ENCODE measurements at places on chromosomes 7 and 10.

DNA sequence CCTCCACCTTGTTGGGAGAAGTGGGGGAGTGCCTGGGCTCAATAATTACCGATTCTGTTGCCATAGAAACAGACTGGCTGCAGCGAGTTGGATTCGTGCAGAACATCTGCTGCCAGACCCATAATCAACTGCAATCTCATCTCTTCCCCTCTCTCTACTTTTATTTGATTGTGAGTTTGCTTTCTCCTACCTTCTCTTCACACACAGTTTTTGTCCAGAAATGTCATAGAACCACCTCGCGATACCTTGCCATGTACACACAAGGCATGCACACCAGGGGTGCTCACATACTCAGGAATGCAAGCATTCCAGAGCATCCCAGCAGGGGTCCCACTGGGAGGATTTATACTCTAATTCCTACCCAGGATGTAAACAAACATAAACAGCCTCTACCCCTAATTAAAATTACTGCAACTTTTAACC lies 262.2 kb upstream of the AOAH start:
- no peak for DNase-seq

DNA sequence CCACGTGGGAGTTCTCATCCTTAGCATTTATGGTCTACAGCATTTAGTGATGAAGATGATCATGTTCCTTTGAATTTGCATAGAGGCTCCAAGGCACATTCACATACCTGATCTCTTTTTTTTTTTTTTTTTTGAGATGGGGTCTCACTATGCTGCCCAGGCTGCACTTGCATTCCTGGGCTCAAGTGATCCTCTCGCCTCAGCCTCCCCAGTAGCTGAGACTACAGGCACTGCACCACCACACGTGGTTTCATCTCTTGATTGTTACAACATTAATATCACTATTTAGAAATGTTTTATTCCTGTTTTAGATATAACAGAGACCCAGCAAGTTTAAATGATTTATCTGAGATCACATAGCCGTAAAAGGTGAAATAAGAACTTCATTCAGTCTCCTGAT lies 13.8 kb downstream of the CDHR3 start:
- DNase-seq = no peak

GRCh38 chr7:36994456-36995112 lies 270.3 kb upstream of the AOAH start:
- DNase-seq = no peak

GRCh38 chr10:89233033-89233432 lies 18.5 kb downstream of the LIPA start:
- no peak for DNase-seq

- DNase-seq = no peak
These were observed 27.1 kb downstream of the ABCB4 start for GRCh38 chr7:87448388-87448787.

GRCh38 chr10:28925121-28925663 lies 247.9 kb downstream of the BAMBI start:
- no peak for DNase-seq

GRCh38 chr10:29879862-29880261 lies 179.5 kb downstream of the JCAD start:
- no peak for DNase-seq

GRCh38 chr10:34467902-34468301 lies 347.2 kb downstream of the PARD3 start:
- no peak for DNase-seq

DNA sequence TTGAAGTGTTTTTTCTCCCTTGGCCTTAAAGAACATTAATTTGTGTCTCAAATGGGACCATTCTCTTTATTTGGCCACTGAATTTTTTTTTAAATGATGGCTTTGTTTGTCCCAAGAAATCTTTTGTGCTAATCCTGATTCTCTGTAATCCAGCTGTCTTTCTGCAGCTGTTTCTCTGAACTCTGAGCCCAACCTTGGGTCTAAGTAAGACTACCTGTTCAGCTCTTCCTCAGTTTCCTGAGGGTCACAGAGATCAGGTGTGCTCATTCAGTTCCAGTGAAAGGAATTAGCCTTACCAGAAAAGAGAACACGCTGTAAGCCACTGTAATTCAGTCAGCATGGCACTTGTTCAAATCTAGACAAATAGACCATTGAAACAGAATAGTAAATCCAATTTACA lies 94.2 kb downstream of the ANKIB1 start:
- no peak for DNase-seq
